ENCODE measurements at places on chromosomes 5 and 9. TPM values are rescaled to one million over a fixed set of nuclear protein-coding genes. Genes with fewer than 3 reads are reported as not detected.

- H3K4me3 ChIP-seq = no peak overlapping the region
- H3K27ac ChIP-seq = no peak overlapping the region
- no peaks in the 10 kb centered on the region for H3K27me3 ChIP-seq
- DNase-seq = no peak
- H3K36me3 ChIP-seq = no peaks in the 10 kb centered on the region
Measured at GRCh38 chr9:125405938-125406809, 144.5 kb downstream of the GAPVD1 start.

DNA sequence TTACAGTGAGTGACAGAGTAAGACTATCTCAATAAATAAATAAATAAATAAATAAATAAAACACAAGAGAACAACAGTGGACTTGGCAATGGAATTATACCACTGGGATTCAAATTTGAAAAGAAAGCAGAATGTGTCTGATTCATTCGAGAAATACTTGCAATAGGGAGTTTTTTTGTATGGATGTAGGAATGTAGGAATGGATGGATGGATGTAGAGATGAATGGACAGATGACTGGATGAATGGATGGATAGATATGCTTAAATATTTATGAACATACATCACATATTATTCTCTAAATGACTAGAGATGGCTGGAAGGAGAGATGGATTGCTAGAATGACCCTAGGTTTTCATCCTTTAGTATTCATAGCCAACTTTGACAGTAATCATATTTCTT is 22.0 kb upstream of the CEMIP2 start:
- DNase-seq = no peak
- no peaks in the 10 kb centered on the region for H3K4me1 ChIP-seq
- no peak overlapping the region for H3K4me3 ChIP-seq
- H3K27me3 ChIP-seq = no peaks in the 10 kb centered on the region
- no peaks in the 10 kb centered on the region for H3K36me3 ChIP-seq
- H3K27ac ChIP-seq = no peak overlapping the region

The LHX6 gene
- total RNA-seq = 3.3 TPM

DNA sequence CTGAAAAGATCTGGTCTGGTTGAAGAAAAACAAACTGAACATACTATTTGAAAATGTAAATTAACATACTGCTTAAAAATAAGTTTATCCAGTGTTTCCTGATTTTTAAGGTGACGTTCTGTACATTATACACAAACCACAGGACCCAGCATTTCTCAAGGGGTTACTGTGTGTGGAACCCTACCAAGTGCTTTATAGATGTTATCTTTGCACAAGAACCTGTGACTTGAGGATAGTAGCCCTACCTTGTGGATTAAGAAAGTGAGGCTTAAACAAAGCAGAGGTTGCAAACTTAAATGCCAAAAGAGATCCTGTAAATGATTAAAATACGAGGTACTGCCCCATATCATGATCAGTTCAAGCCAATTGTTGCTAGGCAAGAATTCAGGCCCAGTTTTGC is 4.7 kb downstream of the KLF9 start:
- peaks cover 49% of the 10 kb centered on the region for H3K4me1 ChIP-seq
- H3K27ac ChIP-seq = peak overlapping the region; percentile 100
- peak overlapping the region; percentile 66 for H3K4me3 ChIP-seq

The IFNA13 gene
- not detected for total RNA-seq

DNA sequence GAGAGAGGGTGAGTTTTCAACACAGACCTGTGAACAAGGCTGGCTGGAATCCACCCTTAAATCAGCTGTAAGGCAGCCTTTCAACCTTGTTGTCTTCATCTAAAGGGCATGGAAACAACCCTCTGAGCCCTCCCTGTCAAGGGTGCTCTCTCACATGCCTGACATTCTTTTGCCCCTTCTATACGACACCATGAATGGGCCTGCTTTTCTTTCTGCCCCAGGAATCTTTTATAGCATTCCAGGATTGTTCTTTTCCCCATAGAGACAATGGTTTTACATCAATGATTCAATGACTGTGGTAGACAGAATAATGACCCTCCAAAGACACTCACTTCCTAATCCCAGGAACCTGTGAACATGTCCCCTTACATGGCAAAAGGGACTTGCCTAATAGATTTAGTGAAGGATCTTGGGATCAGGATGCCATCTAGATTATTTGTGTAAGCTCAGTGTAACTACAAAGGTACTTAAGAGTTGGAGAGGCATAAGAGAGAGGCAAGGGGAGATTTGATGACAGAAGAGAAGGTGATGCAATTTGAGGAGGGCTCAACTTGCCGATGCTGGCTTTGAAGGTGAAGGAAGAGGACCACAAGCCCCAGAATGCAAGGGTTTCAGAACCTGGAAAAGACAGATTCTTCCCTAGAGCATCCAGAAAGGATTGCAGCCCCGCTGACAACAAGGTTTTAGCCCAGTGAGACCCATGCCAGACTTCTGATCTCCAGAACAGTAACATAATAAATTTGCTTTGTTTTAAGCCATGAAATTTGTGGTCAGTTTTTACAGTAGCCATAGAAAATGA is 29.2 kb upstream of the HMHB1 start:
- no peaks in the 10 kb centered on the region for H3K36me3 ChIP-seq
- H3K27ac ChIP-seq = no peak overlapping the region
- no peak for DNase-seq
- H3K4me3 ChIP-seq = no peak overlapping the region

The DND1 gene
- total RNA-seq = not detected

GRCh38 chr5:180043377-180043776 is 28.2 kb downstream of the RNF130 start:
- no peak for DNase-seq
- H3K27me3 ChIP-seq = no peaks in the 10 kb centered on the region
- no peak overlapping the region for H3K4me3 ChIP-seq
- peaks cover 9% of the 10 kb centered on the region for H3K4me1 ChIP-seq
- H3K27ac ChIP-seq = no peak overlapping the region

DNA sequence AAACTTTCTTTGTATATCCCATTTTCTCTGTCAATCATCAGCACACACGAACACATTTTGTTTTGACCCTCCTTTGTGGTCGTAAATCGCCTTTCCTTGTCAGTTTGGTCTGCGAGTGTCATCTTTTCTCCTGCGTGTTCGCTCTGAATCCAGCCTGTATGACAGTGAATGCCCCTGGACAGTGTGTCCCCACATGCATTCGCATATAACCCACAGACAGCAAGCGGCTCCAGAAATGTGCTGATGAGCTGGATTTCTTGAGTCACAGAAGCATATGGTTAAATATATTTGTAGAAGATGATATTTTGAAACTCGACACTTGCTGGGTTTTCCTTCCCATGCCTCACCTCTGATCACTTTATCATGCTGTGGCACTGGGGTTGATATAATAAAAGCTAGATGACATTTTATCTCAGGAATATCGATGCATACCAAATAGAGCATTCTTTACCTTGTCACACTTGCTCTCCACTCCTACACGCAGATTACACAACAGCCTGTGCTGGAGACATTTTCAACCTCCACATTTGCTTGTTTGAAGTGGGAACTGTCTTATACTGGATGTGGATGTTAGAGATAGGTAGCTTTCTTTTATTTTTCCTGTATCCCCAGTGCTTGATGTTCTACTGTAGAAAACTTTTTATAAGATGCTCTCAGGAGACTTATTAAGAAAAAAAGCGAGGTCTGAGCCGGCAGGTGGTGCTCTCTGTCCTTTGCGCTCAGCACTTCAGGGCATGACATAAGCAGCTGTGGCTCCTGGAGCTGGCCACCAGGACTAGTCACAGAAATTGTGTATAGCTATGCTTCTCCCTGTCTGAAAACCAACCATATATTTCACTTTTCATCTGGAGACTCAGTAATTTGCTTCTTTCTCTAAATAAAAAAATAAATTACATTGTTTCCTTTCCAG is 215.1 kb downstream of the SH3GL2 start:
- H3K27me3 ChIP-seq = no peaks in the 10 kb centered on the region
- H3K4me1 ChIP-seq = no peaks in the 10 kb centered on the region
- no peaks in the 10 kb centered on the region for H3K36me3 ChIP-seq

Data from esophagus muscularis mucosa (tissue), 4 donors.